Fibroblast of pulmonary artery (primary cell): ENCODE measurements at places on chromosomes 13 and 19.

GRCh38 chr13:90838317-90838960 lies 509.0 kb upstream of the MIR17HG start:
- no peak for DNase-seq

- DNase-seq, result no peak
Observed at GRCh38 chr13:73397496-73398305, 338.9 kb downstream of the KLF5 start.

DNA sequence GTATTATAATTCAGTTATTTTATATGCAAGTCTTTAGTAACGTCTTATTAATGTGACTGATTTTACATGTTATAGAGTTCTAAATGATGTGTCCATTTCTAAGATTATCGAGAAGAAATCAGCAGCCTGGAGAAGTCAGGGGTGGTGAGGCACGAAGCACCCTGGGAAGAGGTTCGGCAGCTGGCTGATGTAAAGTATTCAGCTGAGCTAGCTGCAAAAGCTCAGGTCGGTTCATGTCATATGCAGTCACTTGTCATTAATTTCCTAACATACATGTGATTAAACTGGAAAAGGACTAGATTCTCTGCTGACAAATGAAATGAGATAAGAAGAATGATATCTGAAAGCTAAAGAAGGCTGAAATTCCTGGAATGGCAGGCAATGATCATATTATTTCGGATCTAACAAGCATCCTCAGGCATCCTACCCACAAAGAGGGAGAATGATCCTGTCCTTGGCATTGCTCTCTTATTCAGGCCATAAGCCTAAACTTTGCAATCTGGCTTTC lies 383.0 kb upstream of the SLITRK1 start:
- DNase-seq, result no peak

GRCh38 chr13:35598790-35599369 lies 122.4 kb upstream of the MAB21L1 start:
- DNase-seq, result no peak

GRCh38 chr13:44303681-44304432 lies 69.8 kb upstream of the SERP2 start:
- DNase-seq, result no peak

DNA sequence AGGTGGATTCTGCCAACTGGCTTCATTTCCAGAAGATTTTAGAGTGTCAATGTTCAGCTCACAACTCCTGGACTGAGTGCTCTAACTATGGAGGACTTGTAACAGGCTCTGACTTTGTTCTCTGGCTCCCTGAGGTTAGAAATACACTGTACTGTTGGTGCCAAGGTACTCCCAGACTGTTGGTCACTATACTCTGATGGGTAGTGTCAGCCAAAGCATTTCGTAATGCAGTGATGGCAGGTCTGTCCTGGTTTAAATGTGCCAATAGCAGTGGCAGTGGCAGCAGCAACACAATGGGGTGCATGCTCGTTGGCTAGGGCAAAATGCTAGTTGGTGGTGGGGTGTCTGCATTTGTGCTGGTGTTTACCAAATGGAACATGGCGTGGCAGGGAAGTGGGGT lies 472.2 kb downstream of the TDRD3 start:
- DNase-seq, result no peak
